ENCODE measurements at places on chromosomes 4 and X.

DNA sequence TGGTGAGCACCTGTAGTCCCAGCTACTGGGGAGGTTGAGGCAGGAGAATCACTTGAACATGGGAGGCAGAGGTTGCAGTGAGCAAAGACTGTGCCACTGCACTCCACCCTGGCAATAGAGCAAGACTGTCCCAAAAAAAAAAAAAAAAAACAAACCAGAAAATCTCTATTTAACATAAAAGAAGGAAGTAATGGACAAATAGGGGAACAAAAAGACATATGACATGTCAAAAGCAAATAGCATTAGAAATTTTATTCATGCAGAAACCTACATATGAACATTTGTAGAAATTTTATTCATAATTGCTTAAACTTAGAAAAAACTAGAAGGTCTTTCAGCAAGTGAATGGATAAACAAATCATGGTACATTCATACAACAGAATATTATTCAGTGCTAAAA lies 97.1 kb upstream of the SH3RF1 start:
- DNase-seq = no peak

GRCh38 chr4:88398381-88398780 lies 19.7 kb downstream of the HERC6 start:
- no peak for DNase-seq

DNA sequence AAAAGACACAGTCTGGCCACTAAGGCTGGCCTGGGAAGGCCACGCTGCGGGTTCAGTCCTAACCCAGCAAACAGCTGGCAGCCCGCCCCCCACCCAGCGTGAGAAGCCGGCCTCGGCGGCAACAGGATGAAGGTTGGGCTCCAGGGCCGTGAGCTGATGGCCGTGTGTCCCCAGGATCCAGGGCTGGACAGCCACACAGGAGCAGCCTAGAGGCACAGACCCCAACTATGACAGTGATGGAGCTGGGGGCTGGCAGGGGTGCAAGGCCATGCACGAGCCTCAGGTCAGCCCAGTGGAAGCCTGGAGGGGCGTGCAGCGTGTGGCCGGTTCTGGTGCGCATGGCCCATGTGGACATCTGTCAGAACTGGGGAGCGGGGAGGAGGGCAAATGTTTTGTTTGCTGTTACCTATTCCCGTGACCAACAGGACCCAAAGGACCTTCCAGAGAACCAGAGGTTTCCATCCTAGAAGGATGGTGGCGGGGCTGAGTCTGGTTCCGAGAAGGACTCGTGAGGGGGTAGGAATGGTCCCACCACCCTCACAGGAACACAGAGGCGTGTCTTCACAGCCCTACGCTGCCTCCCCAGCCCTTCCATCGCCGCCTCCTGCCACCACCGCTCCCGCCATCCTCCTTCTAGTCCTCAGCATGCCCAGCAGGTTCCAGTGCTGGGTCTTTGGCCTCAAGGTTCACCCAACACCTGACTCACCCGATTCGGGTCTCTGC lies 46.5 kb downstream of the ZFYVE28 start:
- DNase-seq = no peak

DNA sequence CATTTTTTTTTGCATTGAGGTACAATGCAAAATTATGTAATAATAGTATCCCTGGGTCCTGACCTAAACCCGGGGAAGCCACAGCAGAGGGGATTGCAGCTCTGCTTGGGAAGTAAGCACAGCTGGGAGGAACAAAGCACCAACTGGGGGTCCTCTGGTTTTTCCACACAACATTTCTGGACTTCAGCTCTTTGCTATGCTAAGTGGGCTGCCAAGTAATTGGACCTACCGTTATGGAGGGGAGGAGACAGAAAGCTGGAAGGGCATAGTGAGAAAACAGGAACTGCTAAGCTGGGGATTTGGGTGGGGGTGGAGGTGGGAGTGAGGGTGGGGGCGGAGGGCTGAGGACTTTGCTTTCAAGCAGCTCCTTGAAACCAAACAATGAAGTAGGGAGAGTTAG lies 183.3 kb downstream of the ZIC3 start:
- no peak for DNase-seq

GRCh38 chr4:120926358-120927025 lies 4.0 kb upstream of the PRDM5 start:
- DNase-seq = no peak
